Activated CD4-positive, alpha-beta memory T cell treated with anti-CD3 and anti-CD28 coated beads for 36 hours (primary cell): ENCODE measurements at places on chromosomes 1 and 21. TPM values are rescaled to one million over a fixed set of nuclear protein-coding genes. Genes with fewer than 3 reads are reported as not detected.

DNA sequence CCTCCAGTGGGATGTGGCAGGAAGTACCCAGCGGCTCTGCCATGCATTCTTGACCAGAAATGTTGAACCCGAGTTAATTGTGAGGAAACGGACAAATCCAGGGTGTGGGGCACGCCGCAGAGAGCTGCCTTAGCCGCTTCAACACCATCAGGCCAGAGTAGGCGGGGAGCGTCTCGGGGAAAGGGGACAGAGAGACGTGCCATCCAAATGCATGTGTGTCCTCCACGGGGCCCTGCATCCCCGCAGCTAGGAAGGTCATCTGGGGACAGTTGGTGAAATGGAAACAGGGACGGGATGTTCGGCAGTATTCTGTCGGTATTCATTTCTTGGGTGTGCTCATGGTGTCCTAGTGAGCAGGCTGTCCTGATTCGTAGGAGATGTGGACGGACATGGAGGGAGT lies 59.1 kb upstream of the TRAPPC10 start:
- DNase-seq: no peak

DNA sequence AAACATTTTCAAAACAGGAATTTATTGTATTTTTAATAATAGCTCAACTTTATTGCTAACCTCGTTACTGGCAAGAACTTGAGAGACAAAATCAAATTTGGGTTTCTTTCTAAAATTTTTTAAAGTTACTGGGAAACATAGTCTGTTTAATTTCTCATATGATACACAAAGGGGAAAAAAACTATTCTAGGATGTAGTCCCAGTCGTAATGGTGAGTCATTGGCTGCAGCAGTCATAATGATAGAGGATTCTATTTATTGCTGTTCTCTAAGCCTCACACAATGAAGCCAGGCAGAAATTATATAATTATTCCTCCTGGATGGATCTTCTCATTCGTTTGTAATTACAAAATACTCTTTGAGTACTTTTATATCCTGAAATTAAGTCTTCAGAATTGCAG lies 326.5 kb upstream of the SGIP1 start:
- DNase-seq: no peak

- no peak for DNase-seq
These were observed 86.8 kb downstream of the TGFBR3 start for GRCh38 chr1:91799159-91799558.

DNA sequence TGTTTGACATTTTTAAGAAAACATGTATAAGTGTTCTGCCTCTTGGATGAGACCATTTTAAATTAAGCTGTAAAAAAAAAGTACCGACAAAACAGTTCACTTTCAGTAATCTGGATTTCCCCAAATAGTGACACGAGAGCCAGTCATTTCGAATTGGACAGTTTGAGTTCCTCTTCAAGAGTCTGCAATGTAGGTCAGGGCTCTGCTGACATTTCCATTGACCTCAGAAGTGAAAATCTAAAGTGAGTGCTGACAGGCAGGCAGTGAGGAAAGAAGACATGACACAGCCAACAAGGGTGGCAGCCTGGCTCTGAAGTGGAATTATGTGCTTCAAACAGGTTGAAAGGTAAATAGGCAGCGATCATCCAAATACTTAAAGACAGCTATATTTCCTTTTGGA lies at the start of gene IL23R:
Gene IL23R, plus strand, starts transcription at position 259 of the 400 bp plus-strand sequence. CDS start 1,667 bp downstream, outside the sequence.
- DNase-seq: peak; percentile 79

- DNase-seq: no peak
These were observed 192.5 kb upstream of the ST6GALNAC5 start for GRCh38 chr1:76674689-76675210.

DNA sequence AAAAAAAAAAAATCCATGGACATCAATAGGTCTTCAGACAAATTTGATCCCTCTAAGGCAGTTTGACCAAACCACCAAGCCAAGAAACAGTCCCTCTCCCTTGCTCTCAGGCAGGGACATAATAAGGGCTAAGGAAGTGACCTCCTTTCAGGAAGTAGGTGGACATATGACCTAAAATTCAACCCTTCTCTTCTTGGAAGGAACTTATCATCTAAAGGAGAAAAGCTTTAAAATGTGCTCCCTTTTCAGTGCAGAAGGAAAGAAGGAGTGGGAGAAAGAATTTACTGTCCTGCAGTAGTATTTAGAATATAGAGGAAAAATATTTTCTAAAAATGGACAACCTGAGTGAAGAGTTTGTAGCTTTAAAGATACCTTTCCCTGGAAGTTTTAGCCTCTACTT lies 118.1 kb downstream of the DTL start:
- no peak for DNase-seq

DNA sequence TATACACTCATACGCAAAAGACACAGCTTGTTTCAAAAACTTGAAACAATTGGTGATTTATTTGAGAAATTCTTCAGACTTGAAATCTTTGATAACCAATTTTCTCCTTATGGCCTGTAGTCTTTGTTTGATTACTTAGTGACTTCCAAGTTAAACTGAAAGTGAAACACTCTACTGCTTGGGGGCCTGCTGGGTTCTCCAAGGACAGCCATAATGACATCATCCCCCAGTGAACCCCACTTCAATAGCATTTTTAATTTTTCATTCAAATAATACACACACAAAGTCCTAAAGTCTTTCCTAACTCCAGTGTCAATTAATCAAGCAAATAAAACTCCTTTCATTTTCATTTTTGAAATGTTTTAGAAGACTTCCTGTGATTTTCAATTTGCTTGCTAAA lies 59.2 kb downstream of the KRTAP19-8 start:
- DNase-seq: no peak

- DNase-seq: no peak
These were observed 43.6 kb downstream of the KCNK1 start for GRCh38 chr1:233657466-233657865.

DNA sequence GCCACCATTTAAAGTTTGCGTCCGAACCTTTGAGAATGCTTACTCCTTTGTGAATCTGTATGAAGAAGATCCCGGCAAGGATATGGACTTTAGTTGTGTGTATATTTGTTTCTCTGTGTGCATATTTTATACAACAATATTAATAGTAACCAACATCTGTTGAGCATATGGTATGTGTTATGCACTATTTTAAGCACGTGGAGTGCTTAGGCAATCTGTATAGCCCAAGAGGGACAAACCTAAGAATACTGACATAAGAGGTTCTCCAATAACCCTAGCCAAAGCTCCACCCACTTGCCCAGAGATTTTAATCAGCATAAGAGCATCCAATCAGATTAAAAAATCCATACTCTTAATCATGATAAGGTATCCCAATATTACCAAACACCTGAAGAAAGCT lies 92.7 kb downstream of the MAB21L3 start:
- no peak for DNase-seq

- DNase-seq: no peak
These were observed 6.2 kb downstream of the AMPD2 start for GRCh38 chr1:109625601-109626560.

GRCh38 chr1:175191659-175192058 lies 917 bp downstream of the KIAA0040 start:
- DNase-seq: peak; percentile 44

PROX1 gene
- total RNA-seq: 0.02 TPM

DNA sequence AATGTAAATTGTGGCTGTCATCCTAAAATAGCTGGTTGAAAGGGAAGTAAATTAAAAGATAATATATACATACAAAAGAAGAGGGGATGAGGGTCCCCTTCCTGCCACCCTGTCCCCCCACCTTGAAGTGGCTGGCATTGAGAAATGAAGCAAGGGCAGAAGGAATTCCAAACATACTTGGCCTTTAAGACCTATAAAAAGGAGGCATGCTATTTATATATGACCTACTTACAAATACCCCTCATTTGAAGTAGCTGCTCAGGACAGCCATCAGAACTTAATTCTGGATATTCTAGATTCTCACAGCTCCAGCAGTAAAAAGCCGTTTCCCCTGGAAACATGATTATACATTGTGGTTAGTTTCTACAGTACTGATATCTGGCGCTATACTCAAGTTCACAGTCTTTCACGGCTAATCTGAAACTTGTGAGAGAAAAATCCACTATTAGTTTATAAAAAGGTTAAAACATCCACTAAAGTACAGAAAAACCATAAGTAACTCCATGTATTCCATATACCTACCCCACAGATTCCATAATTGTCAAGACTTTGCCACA lies 9.6 kb upstream of the MAP10 start:
- DNase-seq: no peak

DNA sequence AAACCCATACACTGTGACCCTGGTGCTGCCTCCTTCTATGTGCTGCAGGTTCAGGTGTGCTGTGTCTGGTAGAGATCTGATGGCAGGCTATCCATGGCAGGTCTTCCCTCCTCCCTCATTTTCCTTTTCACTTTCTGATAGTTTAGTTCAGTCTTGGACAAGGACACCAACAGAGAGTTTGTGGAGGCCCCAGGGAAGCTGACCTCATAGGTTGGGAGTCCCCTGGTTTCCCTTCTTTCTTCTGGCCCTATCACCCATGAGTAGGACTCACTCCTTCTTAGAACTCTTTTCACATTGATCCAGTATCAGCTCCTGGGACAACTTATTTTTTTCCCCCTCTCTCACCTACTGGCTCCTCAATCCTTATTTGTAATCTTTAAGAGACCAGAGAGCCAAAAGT lies 8.3 kb downstream of the GRHL3 start:
- no peak for DNase-seq

DNA sequence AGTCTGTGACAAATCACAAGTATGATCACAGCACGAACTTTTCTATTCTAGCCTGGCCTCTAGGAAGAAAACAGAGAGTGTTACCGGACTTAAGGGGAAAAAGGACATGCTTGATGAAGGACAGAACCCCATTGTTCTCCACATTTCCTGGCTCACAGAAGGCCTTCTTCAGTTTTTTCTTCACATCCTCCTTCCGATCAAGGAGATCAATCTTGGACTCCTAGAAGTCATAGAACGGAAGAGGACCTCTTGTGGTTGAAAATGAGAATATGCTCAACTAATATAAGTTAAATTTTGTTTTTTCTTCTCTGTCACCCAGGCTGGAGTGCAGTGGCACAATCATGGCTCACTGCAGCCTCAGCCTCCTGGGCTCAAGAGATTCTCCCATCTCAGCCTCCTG lies 30.3 kb downstream of the YARS1 start:
- DNase-seq: no peak

TRABD2B gene
- total RNA-seq: not detected

DNA sequence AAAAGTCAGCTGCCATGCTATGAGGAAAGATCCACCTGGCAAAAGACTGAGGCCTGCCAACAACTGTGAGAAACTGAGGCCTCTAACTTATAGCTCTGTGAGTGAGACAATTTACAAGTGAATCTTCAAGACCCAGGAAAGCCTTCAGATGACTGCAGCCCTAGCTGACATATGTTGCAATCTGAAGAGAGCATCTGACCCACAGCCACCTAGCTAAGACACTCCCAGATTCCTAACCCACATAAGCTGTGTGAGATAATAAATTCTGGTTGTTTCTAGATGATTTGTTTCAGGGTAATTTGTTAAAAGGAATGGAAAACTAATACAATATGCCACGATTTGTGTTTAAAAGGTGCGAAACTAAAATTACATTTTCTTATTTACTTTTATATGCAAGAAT lies 55.1 kb downstream of the HFM1 start:
- DNase-seq: no peak

GRCh38 chr21:44789880-44790279 lies 11.7 kb downstream of the UBE2G2 start:
- no peak for DNase-seq

GRCh38 chr21:44351535-44352252 lies 1.7 kb upstream of the TRPM2 start:
- DNase-seq: no peak

NEGR1 gene
- total RNA-seq: not detected

DNAJC28 gene
- 0.67 TPM for total RNA-seq

GRCh38 chr21:36069713-36070583 lies at the start of gene CBR1:
Gene CBR1 (plus strand): TSS chr21:36070024. CDS start chr21:36070116, 92 bp downstream.
- DNase-seq: peak; percentile 93

GRCh38 chr1:227725046-227725445 lies 10.1 kb downstream of the JMJD4 start:
- no peak for DNase-seq

GRCh38 chr1:45492691-45493090 lies 1.7 kb upstream of the TESK2 start:
- DNase-seq: no peak

DNA sequence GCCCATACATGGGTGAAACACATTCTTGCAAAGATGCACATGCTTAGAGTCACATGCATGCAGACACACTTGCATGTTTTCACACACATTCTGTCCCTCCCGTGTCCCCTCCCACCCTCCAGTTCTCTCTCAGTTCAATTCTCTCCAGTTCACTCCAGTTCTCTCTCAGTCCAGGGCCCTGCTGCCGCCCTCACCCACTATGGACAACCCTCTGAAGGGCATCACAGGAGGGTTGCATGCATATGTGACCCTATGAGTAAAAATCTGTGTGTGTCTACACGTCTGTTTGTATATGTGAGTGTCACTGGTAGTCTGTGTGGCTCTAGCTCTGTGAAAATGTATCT lies 21.8 kb upstream of the ADGRB2 start:
- no peak for DNase-seq

DNA sequence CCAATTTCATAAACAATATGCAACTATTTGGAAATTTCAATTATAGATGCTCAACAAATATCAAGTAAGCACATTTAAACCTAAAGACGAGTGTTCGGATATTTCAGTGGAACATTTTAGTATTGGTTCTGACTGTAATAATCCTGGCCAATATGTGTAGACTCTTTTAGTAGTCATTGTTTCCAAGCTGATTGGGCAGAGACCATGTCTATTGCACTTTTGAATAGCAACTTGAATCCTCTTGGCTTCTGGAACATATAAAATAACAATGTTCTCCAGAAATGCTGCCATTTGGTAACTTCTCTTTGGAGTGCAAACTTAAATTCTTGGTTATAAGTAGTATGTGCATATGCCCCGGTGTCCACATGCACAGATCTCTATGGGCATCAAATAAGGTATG lies 205.5 kb upstream of the C1orf105 start:
- no peak for DNase-seq

DNA sequence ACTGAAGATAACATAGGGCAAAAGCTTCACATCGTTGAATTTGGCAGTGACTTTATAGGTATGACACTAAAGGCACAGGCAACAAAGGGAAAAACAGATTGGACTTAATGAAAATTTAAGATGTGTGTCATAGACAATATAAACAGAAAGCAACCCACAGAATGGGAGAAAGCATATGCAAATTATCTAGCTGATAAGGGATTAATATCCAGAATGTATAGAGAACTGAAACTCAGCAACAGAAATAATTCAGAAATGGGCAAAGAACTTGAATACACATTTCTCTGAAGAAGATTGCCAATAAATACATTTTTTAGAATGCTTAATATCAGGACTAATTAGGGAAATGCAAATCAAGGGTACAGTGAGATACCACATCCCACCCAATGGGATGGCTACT lies 55.2 kb upstream of the ANGPTL1 start:
- DNase-seq: no peak

DNA sequence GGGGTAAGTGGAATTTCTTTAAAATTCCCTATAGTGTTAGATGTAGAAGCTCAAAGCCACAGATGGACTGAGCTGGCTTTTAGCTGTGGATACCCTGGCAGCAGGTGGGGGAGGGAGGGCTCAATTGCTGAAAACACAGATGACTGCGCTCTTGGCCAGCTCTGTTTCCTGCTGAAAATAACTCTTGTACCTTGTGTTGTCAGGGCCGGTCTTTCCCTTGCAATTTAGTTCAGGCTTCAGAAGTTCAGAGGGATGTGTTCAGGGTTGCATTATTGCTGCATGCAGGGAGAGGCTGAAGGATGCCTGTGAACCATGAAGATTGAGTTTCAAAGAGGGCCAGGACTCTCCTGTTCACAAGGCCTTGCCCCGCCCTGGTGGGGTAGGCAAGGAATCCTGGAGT lies 58.1 kb upstream of the GCLM start:
- DNase-seq: no peak

CFHR2 gene
- not detected for total RNA-seq

COL6A2 gene
- 4.3 TPM for total RNA-seq

- no peak for DNase-seq
These were observed 25.6 kb downstream of the SLC26A9 start for GRCh38 chr1:205917466-205918238.
